ENCODE measurements at places on chromosomes 7 and 10.

DNA sequence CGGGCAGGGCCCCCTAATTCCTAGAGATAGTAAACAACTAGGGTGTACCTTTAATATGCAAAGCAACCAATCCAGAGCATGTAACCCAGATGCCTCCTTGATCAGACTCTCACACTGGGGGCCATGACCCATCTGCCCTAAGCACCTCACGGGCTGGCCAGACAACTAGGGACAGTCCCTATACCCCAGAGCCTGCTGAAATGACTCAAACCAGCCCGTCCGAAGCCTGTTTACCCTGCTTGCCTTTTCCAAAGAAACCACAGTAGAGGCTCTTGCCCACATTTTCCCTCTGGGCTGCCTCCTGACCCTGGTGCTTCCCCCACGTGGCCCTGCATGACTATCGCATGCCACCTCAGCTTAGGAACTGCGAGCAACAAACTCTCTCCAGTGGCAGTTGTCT is 46.2 kb downstream of the RGS10 start:
- DNase-seq = no peak

DNA sequence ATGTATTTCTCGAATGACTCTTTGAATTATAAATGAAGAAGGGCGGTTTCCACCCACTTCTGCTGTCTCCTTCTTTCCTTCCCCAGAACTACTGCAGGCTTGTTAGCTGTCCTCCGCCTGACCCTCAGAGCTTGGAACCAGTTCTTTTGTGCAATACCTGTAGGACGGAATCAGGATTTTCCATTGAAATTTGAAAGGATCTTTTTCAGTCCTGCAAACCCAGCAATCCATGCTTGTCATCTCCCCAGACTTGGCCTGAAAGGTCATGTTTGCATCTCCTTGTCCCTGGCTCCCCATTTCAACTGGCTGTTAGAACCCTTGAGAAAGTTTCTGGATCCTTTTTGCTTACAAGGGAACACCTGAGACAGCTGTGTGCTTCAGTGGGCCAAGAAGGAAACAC is 47.5 kb downstream of the PLCE1 start:
- no peak for DNase-seq

DNA sequence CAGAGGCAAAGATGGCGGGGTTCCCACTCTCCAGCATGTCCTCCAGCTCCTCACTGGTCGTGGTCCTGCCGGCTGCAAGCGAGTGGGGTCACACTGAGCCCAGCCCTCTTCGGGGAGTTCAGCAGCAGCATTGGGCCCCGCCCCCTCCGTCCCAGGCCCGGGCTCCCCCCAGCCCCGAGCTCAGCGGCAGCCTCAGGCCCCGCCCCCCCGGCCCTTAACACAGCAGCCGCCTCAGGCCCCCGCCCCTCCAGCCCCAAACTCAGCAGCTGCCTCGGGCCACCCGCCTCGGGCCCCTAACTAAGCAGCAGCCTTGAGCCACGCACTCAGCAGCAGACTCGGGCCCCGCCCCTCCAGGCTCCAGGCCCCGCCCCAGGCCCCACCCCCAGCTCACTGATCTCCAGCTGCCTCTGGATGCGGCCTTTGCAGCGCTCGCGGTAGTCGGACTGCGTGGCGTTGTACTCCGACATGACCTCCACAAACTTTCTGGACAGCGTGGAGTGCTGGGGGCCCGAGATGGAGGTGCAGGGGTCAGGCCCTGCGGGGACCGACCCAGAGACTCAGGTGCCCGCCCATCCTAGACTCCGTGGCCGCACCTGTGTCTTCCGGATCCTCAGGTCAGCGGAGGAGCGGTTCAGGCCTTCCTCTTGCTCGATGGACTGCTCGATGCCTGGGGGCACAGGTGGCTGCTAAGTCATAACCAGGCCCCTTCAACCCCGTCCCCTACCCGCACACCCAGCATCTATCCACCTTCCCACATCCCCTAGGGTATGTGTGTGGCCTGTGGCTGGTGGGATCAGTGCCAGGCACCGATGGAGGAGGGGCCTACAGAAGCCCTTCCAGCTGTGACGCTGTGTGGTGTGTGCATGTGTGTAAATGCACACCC is 15.5 kb downstream of the STX1A start:
- no peak for DNase-seq

GRCh38 chr7:134016223-134016941 is 110.8 kb upstream of the LRGUK start:
- DNase-seq = peak; percentile 39
